ENCODE measurements at places on chromosomes 16 and 17.

GRCh38 chr17:69654981-69655855 is 240.7 kb downstream of the MAP2K6 start:
- no peak for DNase-seq

GRCh38 chr17:48610282-48611211 is at the start of gene HOXB7:
Gene HOXB7, minus strand, starts transcription at chr17:48611017. Its CDS starts 99 bp downstream, at chr17:48610918.
- no peak for DNase-seq

GRCh38 chr16:1137604-1138003 is 15.3 kb upstream of the CACNA1H start:
- no peak for DNase-seq

- DNase-seq: no peak
Measured at GRCh38 chr16:61320791-61321190, 715.4 kb downstream of the CDH8 start.

DNA sequence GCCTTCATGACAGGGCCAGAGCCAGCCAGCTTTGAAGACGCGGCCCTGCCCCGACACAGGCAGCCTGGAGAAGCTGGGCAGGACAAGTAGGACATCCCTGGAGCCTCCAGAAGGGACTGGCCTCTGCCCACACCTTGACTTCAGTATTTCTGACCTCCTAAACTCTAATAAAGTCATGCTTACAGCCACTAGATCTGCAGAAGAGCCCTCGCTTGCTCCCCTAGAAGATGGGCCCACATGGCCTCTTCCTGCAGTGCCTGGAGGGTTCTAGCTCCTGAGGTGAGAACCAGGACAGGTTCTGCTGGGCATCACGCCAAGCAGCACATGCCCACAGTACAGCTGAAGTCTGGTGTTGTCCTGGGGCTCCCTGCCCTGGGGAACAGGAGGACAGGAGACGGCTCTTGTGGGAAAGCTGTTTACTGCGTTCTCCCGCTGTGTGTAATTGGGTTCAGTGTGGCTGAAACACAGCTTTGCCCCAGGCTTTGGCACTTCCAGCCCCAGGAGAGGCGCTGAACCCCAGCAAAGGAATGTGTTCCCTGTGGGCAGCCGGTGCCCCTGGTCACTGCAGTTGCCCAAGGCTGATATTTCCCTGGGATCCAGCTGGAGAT is 2.6 kb downstream of the APRT start:
- DNase-seq: no peak

Measured in NCI-H1048 (cell line).